ENCODE measurements at places on chromosomes 6 and 20.

GRCh38 chr6:12385316-12385715 lies 95.2 kb downstream of the EDN1 start:
- DNase-seq, result no peak

GRCh38 chr20:63968928-63969760 lies 586 bp downstream of the ZNF512B start:
- DNase-seq, result no peak

DNA sequence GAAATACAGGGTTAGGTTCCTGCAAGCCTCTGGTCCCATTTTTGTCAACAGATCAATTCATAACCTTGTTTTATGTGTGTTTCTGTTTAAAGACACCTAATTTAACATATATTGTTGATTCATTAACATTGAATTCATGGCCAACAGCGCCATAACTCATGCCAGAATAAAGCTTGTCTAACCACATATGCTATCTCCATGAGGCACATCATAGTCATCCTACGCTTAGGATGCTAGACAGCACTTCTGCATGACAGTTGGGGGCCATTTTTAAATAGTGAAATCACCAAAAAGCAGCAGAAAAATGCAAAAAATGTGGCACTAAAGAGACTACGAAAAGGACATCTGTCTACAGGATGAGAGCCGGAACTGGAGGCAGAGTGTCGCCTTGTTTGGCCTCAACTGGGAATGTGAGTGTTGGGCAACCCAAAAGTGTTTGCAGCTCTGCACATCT lies 37.9 kb downstream of the TRAM2 start:
- DNase-seq, result no peak

DNA sequence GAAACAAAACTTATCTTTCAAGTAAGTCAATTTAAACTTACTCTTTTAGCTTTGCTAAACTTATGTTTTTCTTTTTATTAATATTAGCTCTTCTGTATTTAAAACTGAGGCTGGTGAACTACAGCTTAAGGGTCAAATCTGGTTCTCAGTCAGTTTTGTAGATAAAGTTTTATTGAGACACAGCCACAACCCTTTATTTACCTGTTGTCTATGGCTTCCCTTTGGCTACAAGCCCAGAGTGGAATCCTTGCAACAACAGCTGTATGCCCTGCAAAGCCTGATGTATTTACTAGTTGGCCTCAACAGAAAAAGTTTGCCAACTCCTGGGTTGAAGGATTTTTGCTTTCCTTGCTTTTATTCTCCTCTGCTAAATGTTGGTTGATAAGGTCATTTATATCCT lies 491.4 kb upstream of the RNF217 start:
- DNase-seq, result no peak

DNA sequence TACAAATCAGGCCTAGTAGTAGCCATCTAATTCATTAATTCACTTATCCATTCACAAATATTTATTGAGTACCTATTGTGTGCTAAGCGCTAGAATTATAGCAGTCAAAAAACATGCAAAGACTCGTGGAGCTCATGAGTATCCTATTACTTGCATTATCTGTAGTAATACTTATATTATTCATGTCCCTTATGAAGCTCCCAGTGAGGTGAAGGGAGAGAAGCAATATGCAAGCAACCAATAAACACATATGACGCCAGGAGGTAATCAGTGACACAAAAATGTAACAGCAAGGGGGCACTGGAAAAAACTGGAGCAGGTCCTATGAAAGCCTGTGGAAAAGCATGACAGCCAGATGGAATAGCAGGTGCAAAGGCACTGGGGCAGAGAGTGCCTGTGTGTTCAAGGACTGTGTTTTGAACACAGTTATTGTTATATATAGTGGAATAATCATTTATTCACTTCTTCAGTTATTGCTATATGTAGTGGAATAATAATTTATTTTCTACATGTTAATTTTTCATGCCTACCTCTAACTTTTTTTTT lies 109.5 kb downstream of the KIF13A start:
- no peak for DNase-seq

DNA sequence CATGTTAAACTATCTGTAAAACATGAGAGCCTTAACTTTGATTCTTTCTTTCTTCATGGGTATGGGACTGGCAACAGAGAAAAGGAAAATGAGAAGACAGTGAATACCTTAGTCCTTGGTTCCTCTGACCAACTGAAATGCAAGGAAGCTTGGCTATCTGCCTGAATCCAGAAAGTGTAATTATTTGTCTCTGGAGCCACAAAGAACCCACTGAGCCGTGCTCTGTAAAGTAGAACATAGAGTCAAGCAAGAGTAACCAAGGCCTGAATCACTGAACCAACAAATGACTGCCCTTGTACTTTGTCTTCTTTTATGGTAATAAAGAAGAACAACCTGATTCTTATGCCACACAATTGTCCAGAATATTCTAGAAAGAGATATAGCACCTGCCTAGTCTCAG lies 27.6 kb downstream of the PKHD1 start:
- no peak for DNase-seq

GRCh38 chr6:43803783-43804549 lies 34.0 kb downstream of the VEGFA start:
- DNase-seq, result no peak

GRCh38 chr20:40322941-40323340 lies 366.1 kb downstream of the MAFB start:
- DNase-seq, result no peak

DNA sequence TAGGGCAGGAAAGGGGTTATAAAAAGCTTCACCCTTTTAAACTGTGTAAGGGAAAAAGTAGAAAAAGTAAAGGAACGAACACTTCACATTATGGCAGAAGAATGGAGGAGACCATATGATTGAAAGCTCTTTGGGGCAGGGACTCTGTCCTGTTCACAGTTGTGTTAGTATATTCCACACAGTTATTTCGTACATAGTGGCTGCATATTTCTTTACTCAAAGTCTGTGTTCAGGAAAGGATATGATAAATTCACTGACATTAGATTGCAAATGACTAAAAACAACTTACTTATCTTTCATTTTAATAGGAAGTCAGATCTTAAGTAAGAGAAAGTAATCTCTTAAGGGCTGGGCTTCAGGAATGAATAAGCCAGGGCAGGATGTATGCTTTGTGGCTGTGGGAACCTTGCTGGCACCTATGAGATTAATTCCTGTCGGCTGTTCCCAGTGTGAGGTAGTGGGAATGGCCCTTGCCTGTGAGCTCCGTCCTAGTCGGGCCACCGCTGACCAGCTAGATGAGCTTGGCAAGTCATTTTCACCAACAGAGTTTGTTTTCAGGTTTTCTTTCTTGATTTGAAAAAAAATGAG lies 11.2 kb downstream of the PPP1R14C start:
- DNase-seq, result no peak

- no peak for DNase-seq
Observed at GRCh38 chr20:1663917-1664316, 6.3 kb upstream of the SIRPG start.

- no peak for DNase-seq
Observed at GRCh38 chr6:25499615-25500235, 152.3 kb upstream of the SCGN start.

DNA sequence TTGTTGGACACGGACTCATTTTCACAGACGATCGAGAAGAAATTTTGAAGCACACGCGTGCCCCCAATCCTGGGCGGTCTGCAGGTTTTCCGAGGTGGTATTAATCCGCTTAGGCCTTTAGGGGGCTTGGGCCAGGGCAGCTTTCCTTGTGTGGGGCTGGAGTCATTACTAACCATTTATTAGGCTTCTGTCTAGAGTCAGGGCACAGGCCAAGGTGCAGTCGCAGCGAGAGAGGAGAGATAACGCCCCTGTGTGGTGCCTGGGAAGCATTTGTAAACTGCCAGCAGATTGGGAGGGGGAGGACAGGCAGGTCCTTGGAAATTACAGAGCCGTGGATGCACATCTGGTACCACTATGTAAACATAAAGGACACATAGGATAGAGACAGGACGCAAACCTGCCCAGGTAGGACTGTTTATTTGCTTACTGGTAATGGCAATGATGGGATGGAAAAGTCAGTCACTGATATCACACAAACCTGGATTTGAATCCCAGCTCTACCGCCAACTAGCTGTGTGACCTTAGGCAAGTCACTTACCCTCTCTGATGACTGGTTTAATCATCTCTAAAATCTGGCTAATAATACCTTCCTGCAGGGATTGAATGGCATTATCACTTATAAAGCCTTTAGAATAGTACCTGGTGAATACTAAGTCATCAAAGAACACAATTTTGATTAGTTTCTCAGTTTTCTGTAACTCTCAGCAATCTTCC lies 76.4 kb downstream of the TMEM242 start:
- no peak for DNase-seq

GRCh38 chr6:107800564-107801164 lies 23.4 kb downstream of the SCML4 start:
- DNase-seq, result no peak

DNA sequence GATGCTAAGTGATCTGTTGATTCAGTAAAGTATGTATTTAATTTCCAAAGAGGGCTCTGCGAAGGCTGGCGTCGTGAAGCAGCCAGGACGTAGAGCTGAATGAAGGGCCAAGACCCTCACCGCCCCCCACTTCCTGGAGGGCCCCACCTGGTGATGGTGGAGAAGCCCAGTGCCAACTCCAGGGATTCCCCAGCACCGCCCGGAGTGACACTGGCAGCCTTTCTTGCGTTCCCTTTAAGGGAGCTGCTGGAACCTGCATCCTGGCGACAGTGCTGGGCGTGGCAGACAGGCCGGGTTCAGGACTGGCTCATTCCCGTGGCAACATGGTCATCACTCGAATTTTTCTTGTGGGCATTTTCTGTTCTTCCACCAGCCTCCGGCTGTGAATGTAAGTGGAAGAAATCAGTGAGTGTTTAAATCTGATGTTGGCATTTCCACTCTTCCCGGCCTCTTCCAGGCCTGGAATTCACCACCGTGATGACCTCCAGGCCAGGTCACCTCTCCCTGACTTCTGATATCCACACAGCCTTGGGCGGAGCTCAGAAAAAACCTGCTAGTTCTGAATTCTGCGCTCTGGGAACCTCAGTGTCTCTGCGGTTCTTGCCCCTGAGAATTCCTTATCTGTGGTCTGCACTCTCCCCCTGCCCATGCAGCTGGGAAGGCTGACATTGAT lies 57.4 kb upstream of the DACT2 start:
- no peak for DNase-seq

DNA sequence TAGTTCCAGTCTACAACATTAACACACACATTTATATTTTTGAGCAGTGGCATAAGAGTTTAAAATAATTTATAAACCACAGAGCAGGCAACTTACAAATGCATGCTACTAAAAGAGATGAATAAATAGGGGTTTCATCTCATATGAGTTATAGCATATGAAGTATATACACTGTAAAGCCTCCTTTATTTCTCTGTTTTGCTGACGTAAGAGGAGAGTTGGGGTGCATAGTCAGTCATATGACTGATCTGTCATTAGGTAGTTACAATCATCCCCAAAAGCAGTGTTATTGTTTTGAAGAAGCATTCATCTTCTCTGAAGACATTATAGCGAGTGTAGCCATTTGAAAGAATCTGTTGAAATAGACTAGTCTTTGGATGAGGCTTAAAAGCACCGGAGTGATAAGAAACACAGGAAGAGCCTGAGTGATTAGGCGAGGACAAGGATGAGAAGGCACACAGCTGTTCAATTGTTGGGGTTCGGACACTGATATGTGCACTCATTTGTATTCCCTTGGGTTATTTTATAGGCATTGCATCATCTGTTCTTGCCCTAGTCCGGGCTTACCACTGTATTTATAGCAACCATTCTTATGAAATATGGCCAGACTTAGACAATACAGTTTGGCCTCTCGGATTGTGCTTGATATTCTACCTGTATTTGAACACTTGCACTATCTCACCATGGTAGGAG lies 325.7 kb downstream of the SAMD5 start:
- no peak for DNase-seq

DNA sequence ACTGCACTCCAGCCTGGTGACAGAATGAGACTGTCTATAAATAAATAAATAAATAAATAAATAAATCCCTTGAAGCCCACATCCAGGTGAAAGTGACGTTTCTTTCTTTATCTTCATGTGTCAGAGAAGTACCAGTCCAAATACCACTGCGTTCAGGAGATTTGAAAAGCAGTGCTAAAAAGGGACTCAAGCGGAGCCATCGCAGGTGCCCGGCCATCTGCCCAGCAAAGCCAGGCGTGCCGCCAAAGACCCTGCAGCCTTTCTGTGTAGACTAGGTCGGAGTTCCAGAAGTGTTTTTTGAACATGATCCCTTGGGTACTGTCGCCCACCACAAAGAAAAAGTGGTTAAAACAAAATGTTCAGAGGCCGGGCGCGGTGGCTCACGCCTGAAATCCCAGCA lies 65.7 kb upstream of the CEP85L start:
- DNase-seq, result no peak

DNA sequence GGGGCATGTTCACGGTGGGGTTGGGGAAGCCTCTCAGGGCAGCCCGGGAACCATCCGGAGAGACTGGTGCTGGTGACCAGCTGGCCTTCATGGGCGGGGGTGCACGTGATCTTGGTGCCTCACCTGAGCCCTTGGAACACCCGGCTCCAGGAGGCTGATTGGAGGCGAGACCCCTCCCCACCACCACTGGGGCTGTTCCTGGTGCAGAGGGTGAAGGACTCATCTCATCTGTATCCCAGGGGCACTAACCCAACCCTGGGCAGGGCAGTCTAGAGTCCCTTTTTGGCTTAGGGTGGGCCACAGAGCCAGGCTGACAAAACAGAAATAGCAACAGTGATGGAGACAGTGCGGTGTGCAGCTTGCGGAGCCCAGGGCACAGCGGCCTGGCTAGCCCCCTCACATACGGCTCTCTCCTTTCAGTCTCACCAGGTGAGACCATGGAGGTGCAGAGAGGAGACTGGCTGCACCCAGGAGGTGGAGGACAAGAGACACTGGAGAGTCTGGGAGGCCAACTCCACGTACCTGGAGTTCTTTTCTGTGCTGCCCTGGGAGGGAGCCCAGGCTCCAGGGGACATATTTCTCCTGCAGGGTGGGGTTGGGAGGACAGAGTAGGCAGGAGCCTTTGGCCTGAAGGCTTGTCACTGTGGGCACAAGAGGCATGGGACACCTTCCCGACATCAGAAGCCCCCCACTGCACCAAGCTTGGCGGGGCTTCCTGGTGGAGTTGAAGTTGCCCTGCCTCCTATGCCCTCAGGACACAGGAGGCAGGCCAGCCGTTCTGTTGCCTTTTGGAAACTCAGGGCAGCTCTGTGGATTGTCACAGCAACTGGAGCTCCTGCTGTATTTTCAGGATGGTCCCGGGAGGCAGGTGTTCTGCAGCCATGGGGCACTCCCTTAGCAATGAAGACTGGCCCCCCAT lies 106.0 kb downstream of the SYCP2 start:
- no peak for DNase-seq

GRCh38 chr6:14559746-14560536 lies 442.4 kb downstream of the CD83 start:
- DNase-seq, result no peak

- no peak for DNase-seq
Observed at GRCh38 chr20:48951646-48952045, 30.1 kb downstream of the ARFGEF2 start.

GRCh38 chr6:93515736-93516135 lies 96.4 kb upstream of the EPHA7 start:
- DNase-seq, result no peak

GRCh38 chr6:105608711-105609374 lies 206.0 kb upstream of the PREP start:
- no peak for DNase-seq
